ENCODE measurements at places on chromosomes 1 and 21.

- DNase-seq: no peak
Observed at GRCh38 chr1:1203561-1204424, 2.6 kb downstream of the TNFRSF18 start.

GRCh38 chr1:192700834-192701271, 64.9 kb downstream of the RGS13 start:
- DNase-seq: no peak

GRCh38 chr1:46423574-46424240, 29.6 kb downstream of the FAAH start:
- DNase-seq: no peak

- no peak for DNase-seq
Observed at GRCh38 chr1:92126088-92126487, 45.9 kb downstream of the BTBD8 start.

DNA sequence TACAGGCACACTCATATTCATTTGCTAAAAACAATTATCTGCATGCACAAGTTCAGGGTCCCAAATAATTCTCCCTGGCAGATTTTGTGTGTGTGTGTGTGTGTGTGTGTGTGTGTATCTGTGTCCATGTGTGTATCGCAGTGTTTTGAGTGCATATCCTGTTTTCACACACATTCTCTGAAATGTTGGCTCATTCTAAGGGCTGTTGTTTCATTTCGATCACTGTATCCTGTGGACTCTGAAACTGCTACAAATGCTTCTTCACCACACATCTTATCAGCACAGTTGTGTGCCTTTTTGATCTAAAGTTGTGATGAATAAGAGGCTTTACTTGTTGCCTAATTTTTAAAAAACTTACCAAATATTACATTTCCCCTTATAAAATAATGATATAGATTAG, 34.6 kb downstream of the NR5A2 start:
- DNase-seq: no peak

GRCh38 chr1:53416269-53416813, 42.9 kb upstream of the DMRTB1 start:
- no peak for DNase-seq

DNA sequence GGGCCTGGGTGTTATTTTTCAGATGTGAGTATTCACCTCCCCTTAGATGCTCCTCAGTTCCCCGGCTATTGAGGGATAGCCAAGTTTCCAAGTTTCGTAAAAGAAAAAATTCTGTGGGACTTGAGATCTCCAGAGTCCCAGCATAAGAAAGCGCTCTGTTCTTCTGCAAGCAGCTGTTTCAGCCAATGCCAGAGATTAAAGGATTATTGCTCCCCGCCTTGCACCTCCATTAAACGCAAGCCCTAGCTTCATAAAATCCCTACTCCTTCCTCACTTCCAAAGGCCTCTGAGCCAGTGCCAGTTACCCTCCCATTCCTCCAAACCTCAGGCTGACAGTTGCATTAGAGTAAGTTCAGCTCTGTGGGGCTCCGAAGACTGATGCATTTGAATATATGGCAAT, 56.4 kb downstream of the CHIA start:
- DNase-seq: no peak

DNA sequence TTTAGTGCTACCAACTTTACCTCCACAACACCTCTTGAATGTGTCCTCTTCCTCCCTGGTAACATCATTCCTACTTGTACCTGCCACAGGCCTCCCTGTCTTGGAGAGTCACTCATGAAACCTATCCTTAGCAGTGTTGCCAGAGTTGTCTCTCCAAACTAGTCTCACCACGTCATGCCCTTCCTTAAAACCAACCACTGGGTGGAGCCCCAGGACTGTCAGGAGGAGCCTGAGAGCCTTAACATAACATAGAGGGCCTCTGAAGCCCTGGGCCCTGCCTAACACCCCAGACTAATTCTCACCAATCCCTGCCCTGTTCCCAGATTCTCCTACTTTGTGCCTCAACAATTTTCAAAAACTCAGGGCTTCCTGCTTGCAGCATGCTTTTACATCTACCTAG, 65.3 kb downstream of the ZNF697 start:
- DNase-seq: no peak

DNA sequence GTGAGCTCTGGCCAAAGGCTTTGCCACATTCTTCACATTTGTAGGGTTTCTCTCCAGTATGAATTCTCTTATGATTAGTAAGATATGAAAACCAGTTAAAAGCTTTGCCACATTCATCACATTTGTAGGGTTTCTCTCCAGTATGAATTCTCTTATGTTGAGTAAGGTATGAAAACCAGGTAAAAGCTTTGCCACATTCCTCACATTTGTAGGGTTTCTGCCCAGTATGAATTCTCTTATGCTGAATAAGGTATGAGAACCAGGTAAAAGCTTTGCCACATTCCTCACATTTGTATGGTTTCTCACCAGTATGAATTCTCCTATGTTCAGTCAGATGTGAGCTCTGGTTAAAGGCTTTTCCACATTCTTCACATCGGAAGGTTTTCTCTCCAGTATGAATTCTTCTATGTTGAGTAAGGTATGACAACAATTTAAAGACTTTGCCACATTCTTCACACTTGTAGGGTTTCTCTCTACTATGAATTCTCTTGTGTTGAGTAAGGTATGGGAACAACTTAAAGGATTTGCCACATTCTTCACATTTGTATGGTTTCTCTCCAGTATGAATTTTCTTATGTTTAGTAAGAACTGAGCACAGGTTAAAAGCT, 20.7 kb downstream of the ZNF695 start:
- no peak for DNase-seq

DNA sequence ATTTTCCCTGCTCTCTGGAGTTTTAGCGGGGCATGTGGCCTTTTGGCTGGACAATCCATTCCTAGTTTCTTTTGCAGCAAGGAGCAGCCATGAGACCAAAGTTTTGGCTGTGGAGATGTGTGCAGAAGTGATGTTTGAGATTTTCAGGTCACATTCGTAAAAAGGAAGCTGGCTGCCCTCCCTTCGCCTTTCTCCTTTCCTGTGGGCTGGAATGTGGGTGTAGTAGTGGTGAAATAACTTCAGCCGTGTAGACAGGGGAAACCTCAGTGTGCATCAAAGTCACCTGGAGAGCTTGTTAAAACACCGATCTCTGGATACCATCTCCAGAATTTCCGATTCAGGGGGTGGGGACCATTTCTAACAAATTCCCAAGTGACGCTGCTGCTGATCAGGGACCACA, 5.3 kb upstream of the GPR88 start:
- no peak for DNase-seq

DNA sequence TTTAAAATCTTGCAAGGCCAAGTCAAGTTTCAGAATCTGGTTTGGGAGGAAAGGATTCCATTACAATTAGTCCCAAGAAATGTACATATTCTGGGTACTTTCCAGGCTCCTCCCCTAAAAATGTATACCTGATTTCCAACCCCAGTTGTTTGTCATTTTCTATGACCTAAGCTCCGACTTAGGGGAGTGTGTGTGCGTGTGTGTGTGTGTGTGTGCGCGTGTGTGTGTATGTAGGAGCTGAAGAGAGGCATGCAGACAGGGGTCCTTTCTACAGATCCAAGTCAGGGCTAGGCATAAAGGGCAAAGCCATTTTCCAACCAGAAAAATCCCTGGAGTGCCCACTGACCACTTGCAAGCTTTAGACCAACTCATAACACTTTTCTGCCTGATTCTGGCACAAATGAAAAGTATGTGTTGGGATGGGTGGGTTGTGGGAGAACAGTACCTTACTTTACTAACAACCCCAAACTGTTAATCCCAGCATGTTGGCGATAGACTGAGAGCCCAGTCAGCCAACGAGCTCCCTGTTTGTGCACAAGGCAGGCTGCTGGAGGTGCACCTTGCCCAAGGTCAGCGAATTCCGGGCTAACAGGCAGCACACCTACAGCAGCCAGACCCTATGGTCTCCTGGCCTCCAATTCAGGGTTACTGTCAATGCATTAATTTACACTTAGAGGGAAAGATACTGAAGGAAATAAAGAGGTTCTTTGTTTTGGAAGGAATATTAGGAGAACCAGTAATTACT, 1.7 kb downstream of the TRABD2B start:
- DNase-seq: no peak

DNA sequence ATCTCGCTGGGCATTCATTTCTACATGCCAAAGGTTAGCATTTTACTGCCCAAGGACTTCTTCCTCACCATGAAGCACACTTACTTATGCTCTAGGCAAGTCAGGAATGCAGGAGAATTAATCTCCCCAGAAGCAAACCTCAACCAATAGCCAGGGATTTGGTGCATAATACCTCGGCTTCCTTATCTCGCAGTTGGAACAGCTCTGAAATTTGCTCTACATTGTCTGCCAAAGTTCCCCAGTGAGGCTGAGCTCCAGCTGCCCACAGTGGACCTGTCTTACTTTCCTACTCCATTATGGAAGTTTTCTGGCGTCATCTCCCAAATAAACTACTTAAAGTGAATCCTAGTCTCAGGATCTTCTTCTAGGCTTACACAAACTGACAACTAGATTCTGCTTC, 57.6 kb upstream of the PPM1J start:
- DNase-seq: no peak

- no peak for DNase-seq
Observed at GRCh38 chr1:153798468-153798780, 23.2 kb downstream of the SLC27A3 start.

DNA sequence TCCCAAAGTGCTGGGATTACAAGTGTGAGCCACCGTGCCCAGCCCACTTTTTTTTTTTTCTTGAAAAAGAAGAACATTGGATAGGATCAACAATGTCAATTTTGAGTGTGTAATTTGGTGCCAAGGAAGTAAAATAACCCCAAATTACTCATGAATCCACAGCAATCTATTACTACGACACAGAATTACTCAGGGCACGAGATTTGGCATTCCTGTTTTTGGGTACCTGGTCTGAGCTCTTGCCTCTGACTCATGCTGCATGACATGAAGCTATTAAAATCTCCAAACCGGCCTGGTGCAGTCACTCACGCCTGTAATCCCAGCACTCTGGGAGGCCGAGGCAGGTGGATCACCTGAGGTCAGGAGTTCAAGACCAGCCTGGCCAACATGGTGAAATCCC, 10.4 kb downstream of the RNF19B start:
- DNase-seq: no peak

DNA sequence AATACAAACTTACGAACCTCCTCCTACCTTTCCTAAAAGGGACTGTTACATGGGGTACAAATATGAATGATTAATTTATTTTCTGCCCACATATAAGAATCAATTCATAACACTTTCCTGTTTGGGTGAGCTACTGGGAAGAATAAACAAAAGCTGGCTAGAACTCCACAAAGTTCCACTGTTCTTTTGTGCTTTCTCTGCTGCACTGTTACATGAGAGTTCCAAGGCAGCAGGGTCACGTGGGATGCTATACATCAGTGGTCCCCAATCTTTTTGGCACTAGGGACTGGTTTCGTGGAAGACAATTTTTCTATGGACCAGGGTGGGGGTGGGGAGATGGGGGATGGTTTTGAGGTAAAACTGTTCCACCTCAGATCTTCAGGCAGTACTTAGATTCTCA, 2.2 kb upstream of the ANGPTL7 start:
- DNase-seq: no peak

DNA sequence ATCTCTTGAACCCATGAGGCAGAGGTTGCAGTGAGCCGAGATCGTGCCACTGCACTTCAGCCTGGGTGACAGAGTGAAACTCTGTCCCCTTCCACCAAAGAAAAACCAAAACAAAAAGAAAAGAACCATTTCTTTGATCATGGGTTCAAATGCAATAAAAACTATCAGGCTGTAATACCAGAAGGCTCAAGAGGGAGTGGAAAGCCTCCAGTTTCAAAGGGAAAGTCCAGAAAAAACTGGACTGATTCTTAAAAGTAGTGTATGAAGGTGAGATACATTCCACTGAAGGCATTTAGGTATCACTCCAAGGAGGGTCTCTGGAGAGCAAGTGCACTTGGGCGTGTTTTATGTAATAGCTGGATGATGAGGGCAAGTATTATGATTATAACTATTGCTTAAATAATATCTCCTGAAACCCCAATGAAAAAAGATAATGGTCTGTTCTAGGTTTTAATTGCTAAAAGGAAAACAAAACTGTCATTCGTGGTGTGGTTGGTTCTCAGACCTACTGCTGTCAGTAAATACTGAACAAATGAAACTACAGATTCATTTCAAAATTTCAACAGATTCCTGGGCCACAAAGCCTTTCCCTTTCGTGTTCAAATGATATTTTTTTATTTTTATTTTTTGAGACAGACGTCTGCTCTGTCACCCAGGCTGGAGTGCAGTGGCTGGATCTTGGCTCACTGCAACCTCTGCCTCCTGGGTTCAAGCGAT, 6.0 kb upstream of the CAMTA1 start:
- DNase-seq: no peak

GRCh38 chr1:151893176-151893924, 16.0 kb downstream of the THEM4 start:
- no peak for DNase-seq

GRCh38 chr21:44572959-44573583, 458 bp upstream of the KRTAP10-4 start:
- no peak for DNase-seq

DNA sequence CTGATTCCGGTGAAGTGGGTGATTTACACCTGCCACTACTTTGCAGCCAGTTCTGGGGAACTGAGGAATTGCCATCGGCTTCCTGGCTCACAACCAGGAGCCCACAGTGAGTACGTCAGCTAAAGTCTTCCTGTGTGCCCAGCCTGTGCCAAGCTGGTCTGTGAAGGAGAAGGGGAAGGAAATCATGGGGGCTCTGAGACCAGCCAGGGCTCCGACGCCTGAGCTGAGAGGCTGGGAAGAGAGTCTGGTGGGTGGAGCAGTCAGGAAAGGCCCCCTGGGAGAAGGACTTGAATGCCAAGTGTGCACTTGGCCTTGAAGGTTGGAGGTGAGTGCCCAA, 1.2 kb downstream of the LURAP1 start:
- no peak for DNase-seq

- no peak for DNase-seq
Observed at GRCh38 chr1:203167026-203167912, 8.4 kb downstream of the MYBPH start.

DNA sequence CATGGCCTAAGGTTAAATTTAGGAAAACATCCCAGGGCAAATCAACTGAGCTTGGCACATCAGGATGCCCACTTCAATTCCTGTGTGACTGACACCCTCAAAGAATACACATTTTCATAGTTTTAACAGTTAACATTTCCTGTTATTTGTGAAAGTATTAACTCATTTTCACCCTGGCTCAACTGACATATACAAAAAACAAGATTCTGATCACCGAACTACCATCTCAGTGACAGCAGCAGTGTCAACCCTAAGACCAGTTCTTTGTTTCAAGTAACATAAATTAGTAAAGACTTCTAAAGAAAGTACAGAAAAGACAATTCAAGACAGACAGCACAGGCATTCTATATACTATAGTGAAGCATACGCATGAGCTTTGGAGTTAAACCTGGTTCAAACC, 69.0 kb upstream of the SDC3 start:
- DNase-seq: no peak

DNA sequence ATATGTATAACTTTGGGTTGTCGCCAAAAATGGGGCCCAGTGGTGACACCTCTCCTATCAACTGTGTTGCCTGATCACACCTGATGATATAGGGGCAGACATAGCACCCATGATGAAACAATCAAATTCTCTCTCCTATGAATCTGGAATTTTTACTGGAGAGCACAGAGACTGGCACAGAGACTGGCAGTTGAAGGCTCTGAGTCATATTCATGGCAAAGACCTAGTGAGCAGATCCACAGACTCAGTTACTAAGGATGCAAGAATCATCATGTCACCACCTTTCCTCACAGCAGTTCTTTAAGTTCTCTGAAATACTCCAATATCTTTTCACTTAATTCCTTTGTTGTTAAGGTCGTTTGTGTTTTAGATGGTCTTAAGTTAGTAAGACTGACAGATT, 60.0 kb downstream of the APCS start:
- DNase-seq: no peak

GRCh38 chr1:62523860-62524259, 73.5 kb upstream of the ANGPTL3 start:
- no peak for DNase-seq

GRCh38 chr1:93317207-93317606, 28.5 kb upstream of the DR1 start:
- DNase-seq: no peak

Data from activated naive CD4-positive, alpha-beta T cell (primary cell).